Epithelial cell of prostate (primary cell): ENCODE measurements at places on chromosomes 3 and 15.

DNA sequence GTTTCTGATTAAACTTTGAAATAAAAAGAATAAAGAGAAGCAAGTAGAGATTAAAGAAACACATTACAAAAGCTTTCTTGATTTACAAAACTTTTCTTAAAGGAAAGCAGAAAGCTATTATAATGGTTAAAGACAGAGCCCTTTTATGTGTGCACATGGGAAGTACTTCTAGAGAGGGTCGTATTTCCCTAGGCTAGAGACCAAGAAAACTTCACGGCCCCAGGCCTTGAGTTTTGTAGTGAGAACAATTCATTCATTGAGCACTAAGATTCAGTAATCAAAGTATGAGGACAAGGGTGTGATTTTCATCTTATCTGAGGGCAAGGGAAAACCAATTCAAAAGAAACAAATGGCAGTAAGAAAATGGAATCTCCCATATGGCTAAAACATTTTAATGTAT lies 854.1 kb downstream of the ROBO1 start:
- DNase-seq, result no peak

DNA sequence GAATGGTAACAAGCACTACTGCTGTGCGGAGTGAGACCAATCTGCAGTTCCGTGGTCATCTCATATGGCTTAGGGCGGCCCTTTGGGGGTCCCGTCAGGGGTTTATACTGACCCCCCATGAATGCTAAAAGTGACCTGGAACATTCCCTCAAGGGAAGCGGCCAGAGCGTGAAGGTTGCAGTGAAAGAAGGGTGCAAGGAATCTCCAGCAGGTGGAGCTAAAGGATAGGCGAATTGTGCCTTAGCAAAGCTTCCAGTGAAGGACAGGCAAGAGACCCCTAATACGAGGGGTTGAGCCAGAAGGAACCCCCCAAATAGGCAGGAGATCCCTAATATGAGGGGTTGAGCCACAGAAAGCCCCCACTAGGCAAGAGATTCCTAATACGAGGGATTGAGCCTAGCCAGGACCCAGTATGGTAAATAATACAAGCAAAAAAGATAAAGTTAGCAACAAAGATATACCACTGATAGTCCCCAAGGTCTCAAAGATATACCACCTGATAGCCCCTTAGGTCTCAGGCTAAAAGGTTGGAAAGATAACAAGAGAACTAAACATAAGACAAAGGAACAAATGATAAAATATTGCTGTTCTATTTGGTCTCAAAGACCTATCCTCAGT lies 32.8 kb downstream of the ZNF589 start:
- DNase-seq, result no peak

DNA sequence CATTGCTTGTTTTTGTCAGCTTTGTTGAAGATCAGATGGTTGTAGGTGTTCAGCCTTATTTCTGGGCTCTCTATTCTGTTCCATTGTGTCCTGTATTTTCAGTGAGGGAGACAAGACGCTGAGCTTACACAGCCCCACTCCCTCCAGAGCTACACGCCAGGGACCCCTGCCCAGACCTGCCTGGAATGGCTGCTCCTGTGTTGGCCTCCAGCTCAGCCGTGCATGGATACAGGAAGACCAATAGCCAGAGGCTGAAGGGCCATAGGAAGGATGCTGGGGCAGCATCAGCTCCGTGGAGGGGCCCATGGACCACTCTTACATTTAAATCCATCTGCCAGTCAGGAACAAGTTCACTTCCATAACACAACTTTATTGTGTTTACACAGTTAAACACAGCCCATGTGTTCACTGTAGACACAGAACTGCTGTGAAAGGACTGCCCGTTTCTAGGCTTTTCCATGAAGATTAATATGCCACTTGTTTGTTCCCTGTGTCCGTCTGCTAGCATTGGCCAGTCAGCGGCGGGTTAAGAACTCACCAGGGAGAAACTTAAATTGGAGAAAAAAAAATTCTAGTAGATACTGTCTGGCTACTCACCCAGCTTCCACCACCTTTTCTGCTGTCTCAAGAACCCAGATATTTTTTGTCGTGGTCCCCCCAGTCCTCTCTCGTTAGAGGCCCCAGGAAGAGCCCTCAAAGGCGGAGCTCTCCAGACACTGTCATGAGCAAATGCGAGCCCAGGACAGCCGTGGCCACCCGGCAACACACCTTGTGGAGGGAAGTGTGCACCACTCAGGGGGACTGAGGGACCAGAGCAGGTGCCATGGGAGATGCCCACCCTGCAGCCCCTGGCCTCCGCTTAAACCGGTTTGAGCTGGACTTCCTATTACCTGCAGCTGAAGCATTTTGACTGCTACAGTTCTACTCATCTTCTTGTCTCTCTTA lies 142.3 kb upstream of the MEF2A start:
- no peak for DNase-seq

DNA sequence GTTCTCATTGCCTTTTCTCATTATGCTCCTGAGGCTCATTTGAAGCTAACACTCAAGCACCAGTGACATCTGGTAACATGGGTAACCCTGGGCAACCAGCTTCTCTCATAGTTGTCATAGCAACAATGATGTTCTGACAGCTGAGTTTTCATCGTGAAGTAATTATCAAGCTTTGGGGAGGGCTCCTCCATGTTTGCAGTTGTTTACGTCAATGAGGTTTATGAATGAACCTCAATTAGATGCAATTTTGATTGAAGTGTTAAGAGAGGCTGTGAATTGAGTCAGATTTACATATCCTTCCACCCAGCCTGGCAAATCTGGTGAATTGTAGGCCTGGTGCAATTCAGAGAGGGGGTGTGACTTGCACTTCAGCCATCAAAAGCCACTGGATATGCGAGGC lies 119.3 kb upstream of the CHD2 start:
- DNase-seq, result no peak

GRCh38 chr15:88218557-88219221 lies 37.9 kb downstream of the NTRK3 start:
- no peak for DNase-seq

- DNase-seq, result no peak
These were observed 413.5 kb upstream of the C2CD4B start for GRCh38 chr15:62578546-62578945.

GRCh38 chr3:67901681-67902080 lies 247.3 kb upstream of the SUCLG2 start:
- no peak for DNase-seq

GRCh38 chr3:195075199-195075940 lies 195.6 kb downstream of the XXYLT1 start:
- DNase-seq, result no peak

- DNase-seq, result no peak
These were observed 88.8 kb upstream of the SLC24A5 start for GRCh38 chr15:48031973-48032372.

- no peak for DNase-seq
These were observed 4.8 kb upstream of the DAZL start for GRCh38 chr3:16609927-16610580.

GRCh38 chr3:79636372-79636771 lies 131.4 kb downstream of the ROBO1 start:
- no peak for DNase-seq

DNA sequence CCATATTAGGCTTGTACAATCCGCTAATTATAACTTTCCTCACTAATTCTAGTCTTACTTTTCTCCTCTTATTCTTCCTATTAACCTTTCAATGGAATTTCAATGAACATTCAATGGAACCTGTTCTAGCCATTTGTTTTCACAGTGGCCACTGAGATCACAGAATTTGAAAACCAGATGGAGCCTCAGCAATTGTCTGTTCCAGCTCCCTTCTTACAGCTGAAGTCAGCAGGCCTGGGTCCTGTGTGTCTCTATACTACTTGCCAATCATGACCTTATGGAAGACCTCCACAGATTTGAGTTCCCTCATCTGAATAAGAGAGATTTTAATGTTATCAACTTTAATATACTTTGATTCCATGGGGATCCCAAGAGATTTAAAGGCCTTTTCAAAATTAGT lies 36.6 kb downstream of the TJP1 start:
- DNase-seq, result no peak

GRCh38 chr3:14847613-14848541 lies 29.1 kb downstream of the FGD5 start:
- no peak for DNase-seq

GRCh38 chr15:47394286-47394809 lies 323.0 kb upstream of the SEMA6D start:
- DNase-seq, result no peak

DNA sequence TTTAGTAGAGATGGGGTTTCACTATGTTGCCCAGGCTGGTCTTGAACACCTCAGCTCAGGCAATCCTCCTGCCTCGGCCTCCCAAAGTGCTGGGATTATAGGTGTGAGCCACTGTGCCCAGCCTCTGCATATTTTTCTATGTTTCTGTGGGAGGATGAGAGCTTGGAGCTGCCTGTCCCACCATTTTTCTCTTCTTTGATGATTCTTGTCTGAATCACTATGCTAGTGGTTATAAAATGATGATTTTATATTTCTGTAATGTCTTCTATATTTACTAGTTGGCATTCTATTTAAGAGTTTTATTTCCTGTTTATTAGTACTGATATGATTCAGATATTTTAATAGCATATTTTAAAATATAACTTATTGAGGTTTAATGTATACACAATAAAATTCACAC lies 69.7 kb downstream of the CHCHD6 start:
- DNase-seq, result no peak

DNA sequence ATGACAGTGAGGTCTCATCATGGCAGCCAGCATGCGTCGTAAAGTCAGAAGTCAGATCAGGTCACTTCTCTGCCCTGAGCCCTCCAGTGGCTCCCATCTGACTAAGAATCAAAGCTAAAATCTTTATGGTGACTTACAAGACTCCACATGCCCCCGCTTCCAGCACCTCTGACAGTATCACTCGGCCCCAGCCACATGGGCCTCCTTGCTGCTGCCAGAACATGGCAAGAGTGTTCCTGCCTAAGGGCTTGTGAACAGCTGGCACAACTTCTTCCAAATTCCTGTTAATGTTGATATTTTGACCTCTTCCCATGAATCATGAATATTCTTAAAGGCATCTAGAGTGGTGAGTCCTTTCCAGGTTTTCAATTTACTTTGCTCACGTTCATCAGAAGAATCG lies 20.5 kb downstream of the POLR2M start:
- DNase-seq, result peak; percentile 91

GRCh38 chr15:51738553-51738952 lies 1.1 kb upstream of the LYSMD2 start:
- no peak for DNase-seq

DNA sequence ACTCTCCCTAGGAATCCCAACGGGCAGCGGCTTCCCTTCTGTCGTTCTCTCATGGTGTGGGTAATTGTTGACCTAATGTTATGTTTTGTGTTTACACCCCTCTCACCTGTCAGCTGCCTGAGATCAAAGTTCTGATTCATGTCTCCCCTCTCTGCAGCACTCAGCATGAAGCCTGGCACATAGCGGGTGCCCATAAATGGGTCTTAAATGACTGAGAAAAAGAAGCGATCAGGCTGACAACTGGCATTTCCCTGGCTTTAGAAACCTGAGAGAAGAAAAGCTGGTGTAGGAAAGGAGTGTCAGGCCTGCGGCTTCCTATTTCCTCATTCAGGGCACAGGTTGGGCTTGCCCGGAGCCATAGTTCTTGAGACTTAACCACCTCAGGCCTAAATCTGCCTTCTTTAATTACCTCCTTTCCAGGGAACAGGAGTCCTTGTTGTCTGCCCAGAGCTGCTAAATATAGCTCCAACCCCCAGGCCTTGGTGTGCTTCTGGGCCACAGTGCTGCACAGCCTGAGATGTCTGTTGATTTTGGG lies 31.8 kb downstream of the LPP start:
- DNase-seq, result no peak

DNA sequence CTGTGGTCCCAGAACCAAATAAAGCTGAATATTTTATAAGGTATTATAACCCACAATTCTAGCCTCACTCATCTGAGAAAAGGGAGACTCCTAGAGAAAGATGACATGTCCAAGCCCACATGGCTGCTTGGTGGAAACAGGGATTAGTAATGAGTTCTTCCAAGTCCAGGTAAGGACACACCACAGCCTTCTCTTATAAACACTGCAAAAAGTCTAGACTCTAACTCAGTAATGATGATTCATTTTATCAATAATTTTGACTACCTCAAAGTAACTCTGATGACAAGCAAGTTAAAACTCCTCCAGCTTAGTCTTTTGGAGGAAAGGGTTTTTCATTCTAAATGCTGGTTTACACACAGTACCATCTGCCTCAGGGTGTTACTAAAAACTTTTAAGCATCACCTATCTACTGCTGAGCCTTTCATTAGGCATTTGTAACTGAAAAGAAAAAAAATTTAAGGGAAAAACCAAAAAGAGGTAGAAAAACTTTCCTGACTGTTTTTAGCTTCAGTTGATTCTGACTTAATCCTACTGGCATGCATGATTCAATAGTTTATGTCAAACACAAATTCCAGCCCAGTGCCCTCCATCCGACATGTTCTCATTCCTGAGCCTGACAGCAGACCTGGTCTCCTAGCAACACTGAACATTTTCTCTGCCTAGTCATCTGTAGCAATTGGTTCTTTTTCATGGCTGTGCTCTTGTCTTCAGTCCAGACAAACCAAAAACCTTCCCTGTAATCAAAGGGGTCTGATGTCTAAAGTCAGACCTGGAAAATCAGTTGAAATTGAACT lies 43.9 kb downstream of the P3H2 start:
- DNase-seq, result peak; percentile 85

DNA sequence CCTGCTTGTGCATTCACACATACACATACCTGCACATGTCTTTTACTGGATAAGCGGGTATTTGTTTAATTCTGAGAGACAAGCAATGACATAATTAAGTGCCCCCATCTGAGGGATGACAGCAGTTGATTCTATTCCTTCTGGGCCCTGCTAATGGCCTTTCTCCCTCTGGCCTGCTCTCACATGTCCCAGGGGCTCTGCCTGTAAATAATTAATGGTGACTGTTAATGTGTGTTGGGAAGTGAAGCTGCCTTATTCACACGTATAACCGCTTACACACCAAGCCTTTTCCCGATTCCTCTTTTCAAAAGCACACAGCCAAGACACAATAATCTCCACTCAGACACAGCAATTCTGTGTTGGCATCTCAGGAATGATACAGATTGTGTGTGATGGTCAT lies 47.8 kb downstream of the LRRK1 start:
- no peak for DNase-seq

DNA sequence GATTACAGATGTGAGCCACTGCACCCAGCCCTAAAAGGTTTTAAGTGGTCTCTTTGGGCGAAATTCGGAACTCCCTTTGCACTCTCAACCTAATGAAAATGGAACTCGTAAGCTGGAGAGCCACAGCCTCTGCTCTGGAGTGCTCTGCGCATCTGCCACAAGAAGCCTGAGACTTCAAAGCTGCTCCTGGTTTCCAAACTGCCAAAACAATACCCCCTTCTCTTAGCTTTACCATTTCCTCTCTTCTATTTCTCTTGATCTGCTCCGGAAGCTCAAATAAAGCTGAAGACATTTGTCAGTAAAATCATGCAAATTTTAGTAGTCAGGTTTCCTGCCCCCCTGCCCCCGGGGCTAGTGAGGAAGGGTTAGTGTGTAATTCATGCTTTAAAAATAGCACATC lies 312.7 kb downstream of the MFSD1 start:
- DNase-seq, result no peak
